ENCODE measurements at places on chromosomes 4 and X. TPM values are rescaled to one million over a fixed set of nuclear protein-coding genes. Genes with fewer than 3 reads are reported as not detected.

Gene SYP
- polyA plus RNA-seq = 2.5 TPM

Gene LRBA
- polyA plus RNA-seq = 20.5 TPM

Gene FGFR3
- polyA plus RNA-seq = 3.6 TPM

Gene TMPRSS11A
- not detected for polyA plus RNA-seq

Gene TKTL2
- not detected for polyA plus RNA-seq

- DNase-seq = no peak
These were observed 95.1 kb downstream of the RASL11B start for GRCh38 chr4:52957220-52957686.

- DNase-seq = peak; percentile 77
These were observed 367.4 kb downstream of the UNC5C start for GRCh38 chr4:95181243-95181995.

GRCh38 chr4:148540622-148541326 is 98.6 kb upstream of the NR3C2 start:
- DNase-seq = no peak

- no peak for DNase-seq
These were observed 32.0 kb upstream of the SGMS2 start for GRCh38 chr4:107792711-107793110.

DNA sequence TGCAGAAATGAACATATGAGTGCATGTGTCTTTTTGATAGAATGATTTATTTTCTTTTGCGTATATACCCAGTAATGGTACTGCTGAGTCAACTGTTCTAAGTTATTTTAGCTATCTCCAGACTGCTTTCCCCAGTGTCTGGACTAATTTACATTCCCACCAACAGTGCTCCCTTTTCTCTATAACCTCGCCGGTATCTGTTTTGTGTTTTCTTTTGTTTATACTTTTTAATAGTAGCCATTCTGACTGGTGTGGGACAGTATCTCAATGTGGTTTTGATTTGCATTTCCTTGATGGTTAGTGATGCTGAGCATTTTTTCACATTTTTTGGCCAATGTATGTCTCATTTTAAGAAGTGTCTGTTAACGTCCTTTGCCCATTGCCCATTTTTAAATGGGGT is 218.6 kb upstream of the KCNIP4 start:
- no peak for DNase-seq

All from GM23338 (cell line).